ENCODE measurements at places on chromosomes 5 and 9. TPM values are rescaled to one million over a fixed set of nuclear protein-coding genes. Genes with fewer than 3 reads are reported as not detected.

- no peak for DNase-seq
Observed at GRCh38 chr9:125961072-125961471, 213.9 kb downstream of the PBX3 start.

GRCh38 chr5:67985686-67986387 is 229.7 kb upstream of the PIK3R1 start:
- peak; percentile 11 for DNase-seq

GRCh38 chr9:116809656-116810055 is 122.6 kb downstream of the TRIM32 start:
- DNase-seq = no peak

GRCh38 chr5:40904205-40904993 is 4.9 kb upstream of the C7 start:
- peak; percentile 75 for DNase-seq

- no peak for DNase-seq
Observed at GRCh38 chr5:15424769-15425168, 75.2 kb upstream of the FBXL7 start.

GRCh38 chr5:72177538-72177937 is 70.3 kb downstream of the MAP1B start:
- DNase-seq = no peak

DNA sequence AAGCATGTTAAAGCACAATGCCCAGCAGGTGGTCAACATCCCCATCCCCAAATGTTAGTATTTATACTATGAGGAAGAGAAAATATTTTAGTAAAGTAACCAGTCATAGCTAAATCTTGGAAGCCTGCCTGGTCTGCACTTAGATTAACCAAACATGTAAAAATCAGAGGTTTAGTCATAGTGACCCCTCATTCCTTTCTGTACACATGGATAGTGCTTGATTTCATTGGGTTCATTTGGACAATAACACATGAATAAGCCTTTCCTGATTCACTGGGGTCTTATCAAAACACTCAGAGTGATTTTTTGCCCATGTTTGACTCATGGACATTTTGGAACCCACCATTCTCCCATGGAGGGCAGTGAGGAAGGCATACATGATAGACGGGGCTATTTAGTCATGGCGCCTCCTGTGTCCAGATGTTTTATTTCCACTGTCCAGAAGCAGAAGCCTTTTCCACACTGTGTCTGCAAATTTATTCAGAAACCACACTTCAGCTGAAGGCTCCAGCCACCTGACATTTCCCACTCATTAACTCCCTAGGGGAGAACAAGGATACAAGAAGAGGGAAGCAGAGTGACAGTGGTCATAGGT is 32.5 kb downstream of the OR1J1 start:
- DNase-seq = peak; percentile 97

DNA sequence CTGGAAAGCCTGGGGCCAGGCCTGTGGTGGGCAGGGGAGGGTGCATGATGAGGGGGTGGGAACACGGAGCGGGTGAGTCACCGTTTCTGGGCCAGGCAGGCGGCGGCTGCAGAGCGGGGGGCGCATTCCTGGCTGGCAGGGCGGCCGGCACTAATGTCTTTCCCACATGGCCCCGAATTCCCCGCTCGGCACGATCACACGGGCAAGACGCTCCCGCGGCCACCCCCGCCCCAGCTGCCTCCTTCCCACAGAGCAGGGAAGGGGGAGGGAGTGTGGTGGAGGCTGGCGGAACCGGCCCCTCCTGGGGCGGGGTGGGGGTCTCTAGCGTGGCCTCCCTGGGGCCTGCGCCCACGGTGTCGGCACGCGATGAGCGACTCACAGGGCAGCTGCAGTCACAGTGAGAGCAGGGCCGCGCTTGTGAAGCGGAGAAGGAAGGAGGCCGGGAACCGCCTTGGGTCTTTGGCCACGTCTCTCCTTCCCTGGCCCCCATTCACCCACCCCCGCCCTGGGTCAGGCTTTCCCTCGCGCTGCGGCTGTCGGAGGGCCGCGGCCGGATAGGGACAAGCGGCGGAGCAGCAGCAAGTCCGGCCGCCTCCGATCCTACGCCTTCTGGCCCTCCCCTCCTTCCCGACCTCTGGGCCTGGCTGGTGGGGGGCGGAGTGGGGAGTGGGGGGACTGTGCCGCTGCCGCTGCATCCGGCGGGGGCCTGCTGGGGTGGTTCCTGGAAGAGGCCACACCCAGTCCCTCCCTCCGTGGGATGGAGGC is 48.9 kb downstream of the CXXC5 start:
- DNase-seq = peak; percentile 93

DNA sequence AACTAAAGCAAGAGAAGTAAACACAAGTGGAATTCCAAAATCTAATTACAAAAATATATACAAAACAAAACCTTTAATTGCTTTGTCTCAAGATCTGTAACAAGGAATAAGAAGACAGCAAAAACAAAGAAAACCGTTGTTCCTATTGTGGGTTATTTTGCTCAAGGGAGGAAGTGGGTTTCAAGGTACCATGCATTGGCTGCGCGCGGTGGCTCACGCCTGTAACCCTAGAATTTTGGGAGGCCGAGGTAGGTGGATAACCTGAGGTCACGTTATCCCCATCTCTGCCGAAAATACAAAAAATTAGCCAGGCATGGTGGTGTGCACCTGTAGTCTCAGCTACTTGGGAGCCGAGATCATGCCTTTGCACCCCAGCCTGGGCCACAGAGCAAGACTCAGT is 12.1 kb upstream of the IQGAP2 start:
- DNase-seq = no peak

DNA sequence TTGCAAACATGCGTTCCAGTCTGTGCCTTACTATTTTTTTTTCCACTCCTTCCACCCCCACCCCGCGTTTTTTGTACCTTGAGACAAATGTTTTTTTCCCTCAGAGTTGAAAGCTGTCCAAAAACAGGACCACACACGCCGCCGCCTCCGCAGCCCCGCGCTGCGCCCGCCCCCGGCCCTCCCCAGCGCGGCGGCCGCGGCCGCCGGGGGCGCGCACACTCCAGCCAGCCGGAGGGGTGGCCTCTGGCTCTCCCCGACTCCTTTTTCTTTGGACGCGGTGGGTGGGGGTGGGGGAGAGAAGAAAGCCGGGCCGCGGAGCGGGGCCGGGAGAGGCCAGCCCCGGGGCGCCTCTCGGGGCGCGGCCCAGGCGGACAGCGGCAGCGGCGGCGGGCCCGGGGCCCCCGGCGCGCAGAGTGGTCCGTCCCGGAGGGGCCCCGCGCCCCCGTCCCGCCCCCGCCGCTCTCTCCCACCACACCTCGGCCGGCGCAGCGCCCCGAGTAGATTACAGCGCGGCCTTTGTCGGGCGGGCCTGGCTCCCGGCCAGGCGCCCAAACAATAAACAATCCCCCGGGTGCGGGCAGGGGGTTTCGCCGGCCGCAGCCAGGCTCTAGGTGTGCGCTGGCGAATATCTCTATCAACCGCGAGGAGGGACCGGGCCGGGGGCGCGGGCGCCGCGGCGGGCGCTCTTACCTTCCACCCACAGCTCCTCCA is 10.9 kb downstream of the PTCH1 start:
- peak; percentile 67 for DNase-seq

DNA sequence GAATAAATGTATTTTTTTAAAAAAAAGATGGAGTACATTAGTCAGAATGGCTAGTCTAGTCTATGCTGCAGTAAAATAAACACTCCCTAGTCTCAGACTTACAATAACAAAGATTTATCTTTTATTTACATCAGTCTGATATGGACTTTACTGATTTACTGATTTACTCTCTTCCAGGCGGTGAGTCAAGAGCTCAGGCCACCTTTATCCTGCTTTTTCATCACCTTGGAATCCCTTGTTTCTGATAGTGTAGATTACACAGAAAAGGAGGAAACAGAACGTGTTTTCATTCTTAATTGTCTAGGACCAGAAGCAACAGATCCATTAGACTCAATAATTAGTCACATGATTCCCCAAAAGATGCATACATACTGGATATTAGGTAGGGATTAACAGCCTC is 290.1 kb upstream of the TRPC7 start:
- DNase-seq = no peak

DNA sequence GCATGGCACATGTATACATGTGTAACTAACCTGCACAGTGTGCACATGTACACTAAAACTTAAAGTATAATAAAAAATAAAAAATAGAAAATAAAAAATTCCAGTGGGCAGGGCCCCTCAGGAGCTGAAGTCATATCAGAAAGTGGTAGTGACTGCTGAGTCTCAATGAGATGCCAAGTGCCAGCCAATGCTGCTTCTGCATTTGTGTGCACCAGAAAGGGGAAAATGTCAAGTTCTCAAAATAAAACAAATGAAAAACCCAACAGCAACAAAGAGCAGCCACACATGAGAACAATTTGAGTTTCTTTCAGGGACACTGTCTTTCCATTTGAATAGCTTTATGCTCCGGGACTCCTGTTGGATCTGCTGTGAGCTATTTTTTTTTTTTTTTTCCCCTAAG is 117.2 kb upstream of the CCDC112 start:
- DNase-seq = no peak

DNA sequence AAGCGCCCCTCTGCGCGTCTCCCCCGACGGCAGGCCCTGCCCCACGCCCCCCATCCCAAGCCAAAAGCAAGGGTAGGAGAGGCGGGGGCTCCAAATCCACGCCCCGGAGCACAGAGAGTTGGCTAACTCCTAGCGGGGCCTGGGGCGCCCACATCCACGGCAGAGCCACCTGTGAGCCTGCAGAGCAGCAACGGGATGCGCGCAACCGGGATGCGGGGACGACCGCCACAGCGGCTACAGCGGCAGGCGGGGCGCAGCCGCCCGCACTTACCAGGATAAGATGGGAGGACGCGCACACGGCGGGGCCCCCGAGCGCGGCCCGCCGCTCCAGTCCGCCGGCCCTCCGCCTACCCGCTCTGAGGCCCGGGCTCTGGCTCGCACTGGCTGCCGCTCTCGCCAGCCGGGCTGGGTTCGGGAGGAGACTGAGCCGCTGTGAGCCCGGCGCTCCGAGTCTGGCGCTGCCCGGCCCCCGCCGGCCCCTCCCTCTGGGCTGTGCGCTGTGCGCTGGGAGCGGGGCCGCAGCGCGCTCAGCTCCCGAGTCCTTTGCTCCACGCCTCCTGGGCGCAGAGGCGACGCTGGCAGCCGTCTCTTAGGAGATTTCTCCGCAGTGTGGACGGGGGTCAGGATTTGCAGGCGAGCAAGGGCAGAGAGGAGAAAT is at the start of gene SLC24A2:
TSS of gene SLC24A2 (minus strand) at position 424 of the 658 bp plus-strand sequence.
- DNase-seq = no peak

DNA sequence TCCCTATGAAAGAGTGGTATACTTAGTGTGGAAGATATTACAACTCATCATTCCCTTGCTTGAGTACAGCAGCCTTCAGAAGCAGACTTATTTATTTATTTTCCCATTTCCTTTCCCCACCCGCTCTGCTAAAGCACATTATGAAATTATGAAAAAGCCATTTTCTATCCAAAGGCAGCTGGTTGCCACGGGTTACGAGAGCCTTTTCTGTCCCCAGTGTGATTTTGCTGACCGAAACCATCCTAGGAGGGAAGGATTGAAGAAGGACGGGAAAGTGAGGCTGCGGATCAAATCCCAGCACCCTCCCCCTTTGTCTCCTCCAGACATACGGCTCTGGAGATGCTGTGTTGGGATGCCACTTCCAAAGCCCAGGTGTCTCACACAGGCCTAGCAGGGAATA is 246.9 kb downstream of the TLR4 start:
- no peak for DNase-seq

DNA sequence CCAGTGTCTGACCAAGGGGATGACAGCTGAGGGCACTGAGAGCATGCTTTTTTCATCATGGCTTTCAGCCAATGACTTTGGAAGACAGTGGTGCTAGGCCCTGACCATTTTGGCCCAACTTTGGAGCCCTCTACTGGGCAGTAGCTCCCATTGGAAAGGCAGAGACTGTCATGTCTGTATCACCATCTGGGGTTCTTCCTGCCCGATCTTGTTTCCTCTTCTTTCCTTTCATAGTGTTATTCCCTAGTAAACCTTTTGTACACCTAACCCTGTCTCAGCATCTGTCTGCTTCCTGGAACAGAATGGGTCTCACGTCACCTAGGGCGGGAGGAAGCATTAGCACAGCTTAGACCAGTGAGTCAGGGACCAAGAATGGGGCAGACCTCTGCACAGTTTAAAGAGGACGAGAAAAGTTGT is 97.4 kb upstream of the MAST4 start:
- peak; percentile 58 for DNase-seq

GRCh38 chr5:88952344-88952743 is 69.4 kb upstream of the MEF2C start:
- DNase-seq = peak; percentile 28

GRCh38 chr9:4375424-4376200 is 75.7 kb upstream of the GLIS3 start:
- DNase-seq = peak; percentile 89

- DNase-seq = no peak
Observed at GRCh38 chr5:99378443-99378842, 449.6 kb upstream of the CHD1 start.

- no peak for DNase-seq
Observed at GRCh38 chr5:151531581-151531980, 59.5 kb downstream of the FAT2 start.

DNA sequence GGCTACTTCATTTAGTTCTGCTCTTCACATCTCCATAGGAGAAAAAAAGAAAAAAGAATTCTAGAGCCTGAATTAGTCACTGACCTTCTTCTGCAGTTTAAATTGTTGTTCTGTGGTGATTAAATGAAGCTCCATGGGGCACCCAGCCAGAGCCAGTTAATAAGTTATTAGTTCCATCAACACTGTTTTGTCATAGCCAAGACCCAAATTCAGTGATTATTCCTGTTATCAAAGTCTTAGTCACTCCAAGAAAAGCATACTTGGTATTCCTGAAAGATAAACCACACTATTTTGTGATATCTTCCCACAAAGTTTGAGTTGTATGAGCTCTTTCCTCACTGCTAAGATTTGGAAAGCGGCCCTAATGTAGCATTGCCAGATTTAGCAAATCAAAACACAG is 134.8 kb upstream of the RGMB start:
- DNase-seq = peak; percentile 78

DNA sequence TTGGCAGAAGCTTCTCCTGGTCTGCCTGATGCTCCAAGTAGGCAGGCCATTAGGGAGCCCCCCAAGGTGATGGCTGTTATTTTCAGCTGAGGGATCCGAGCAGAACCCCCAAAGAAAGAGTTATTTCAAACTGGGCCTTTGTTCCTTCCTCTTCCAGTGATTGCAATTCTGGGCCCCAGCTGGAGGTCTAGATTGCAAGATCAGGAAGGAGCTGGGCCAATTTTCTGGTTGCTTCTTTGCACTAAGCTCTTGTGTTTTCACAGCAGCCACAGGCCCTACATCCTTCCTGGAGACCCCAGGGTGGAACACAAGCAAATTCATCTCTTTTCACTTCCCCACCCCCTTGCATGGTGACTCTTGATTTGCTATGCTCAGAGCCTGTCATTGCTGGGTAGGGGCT is 215.0 kb downstream of the SEMA6A start:
- no peak for DNase-seq

Gene PKD2L2
- total RNA-seq = not detected

Gene TAF11L10
- not detected for total RNA-seq

Gene SLC46A2
- total RNA-seq = not detected

Gene SPATA31A3
- not detected for total RNA-seq

Gene PIP5K1B
- not detected for total RNA-seq

Gene ANKRD34B
- not detected for total RNA-seq

Gene TMEFF1
- 0.43 TPM for total RNA-seq

Gene FGF18
- total RNA-seq = not detected

Gene BARX1
- total RNA-seq = not detected

Gene BRINP1
- 9.0 TPM for total RNA-seq

Gene RLN2
- not detected for total RNA-seq

Gene OR1J2
- not detected for total RNA-seq
